Stimulated activated CD4-positive, alpha-beta T cell treated with anti-CD3 and anti-CD28 coated beads, Interleukin-15, amount 100 ng/mL, for 48 hours (primary cell): ENCODE measurements at places on chromosomes 2 and 18.

- DNase-seq = no peak
Observed at GRCh38 chr2:224987733-224988132, 54.5 kb downstream of the DOCK10 start.

DNA sequence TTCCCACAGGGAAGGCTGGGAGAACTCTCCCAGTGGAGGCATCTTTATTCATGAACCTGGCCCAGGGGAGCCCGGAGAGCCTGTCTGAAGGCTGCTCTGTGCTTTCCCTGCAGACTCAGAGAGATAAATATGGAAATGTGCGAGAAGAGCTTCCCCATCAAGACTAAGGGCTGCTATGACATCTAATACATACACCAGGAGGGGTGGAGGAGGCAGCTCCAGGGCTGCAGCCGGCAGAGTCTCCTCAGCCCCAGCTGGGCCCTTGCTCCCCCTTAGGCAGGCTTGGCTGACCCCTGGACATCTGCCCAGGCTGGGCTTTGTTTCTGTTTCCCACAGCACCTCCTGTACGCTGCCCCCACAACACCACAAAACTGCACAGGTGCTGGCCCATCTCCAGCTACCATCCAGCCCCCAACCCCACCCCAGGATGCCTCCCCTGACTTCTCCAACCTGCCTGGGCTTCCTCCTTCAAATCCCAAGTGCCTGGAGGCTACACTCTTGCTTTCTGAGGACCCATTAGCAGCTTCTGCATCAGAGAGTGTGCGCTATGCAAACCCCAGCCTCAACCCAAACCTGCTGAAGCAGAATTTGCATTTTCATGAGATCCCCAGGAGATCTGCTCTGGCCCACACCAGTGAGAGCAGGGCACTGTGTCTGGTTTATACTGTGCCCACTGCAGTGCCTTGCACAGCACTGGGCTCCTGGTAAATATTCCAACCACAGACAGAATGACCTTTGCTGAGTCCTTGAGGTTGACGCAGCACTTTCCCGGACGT is 96.8 kb downstream of the VSNL1 start:
- no peak for DNase-seq

GRCh38 chr2:227942021-227942420 is 70.6 kb downstream of the DAW1 start:
- DNase-seq = no peak

GRCh38 chr18:23888881-23889280 is 125.7 kb upstream of the TTC39C start:
- no peak for DNase-seq

GRCh38 chr2:189662669-189663226 is 1.5 kb downstream of the ASNSD1 start:
- DNase-seq = no peak

- no peak for DNase-seq
Observed at GRCh38 chr18:57390044-57390443, 37.7 kb downstream of the ST8SIA3 start.

GRCh38 chr2:242065426-242065825 is 195.9 kb downstream of the RTP5 start:
- DNase-seq = no peak

GRCh38 chr2:174024524-174025270 is 59.5 kb upstream of the SP3 start:
- no peak for DNase-seq

- no peak for DNase-seq
Observed at GRCh38 chr2:98123286-98123685, 36.3 kb downstream of the VWA3B start.

DNA sequence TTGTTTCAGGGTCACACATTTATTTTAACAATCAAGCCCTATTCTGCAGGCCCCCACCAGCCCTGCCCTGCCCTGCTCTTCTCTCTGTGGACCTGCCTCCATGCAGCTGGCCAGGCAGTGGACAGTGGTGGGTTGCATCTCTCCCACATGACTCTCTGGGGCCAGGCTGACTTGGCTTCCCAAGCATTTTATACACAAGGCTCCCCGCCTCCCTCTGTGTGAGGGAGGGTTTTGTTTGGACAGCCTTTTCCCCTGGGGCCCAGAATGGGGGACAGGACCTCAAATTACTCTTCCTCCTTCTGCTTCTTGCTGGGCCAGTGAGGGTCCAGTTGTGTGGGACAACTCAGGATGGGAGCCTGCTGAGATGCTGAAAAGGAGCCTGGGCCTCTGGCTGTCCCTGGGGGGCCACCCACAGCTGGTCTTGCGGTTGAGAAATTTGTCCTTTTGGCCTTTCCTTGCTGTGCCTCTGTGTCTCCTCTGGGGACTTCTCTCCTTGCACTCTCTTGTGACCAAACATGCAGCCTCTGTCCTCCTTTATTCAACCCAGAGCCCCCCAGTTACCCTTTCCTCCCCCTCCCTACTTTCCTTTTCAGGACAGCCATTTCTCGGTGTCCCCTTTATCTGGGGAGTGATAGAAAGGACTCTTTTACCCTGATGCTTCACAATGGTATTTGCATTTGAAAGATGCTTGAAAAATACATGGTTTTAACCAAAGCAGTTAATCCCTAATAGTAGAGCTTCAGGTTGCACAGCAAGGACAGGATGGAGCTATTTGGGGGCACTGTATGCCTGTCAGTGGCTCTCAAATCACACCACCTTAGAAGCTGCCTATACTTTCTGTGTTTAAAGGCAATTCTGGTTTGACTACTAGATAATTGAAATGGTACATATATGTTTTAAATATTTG is 151.1 kb downstream of the FHOD3 start:
- no peak for DNase-seq

- DNase-seq = no peak
Observed at GRCh38 chr2:233689501-233689900, 3.2 kb upstream of the UGT1A6 start.

GRCh38 chr2:239229545-239230279 is 171.1 kb downstream of the HDAC4 start:
- no peak for DNase-seq

GRCh38 chr2:8514796-8515758 is 166.8 kb upstream of the ID2 start:
- peak; percentile 65 for DNase-seq

DNA sequence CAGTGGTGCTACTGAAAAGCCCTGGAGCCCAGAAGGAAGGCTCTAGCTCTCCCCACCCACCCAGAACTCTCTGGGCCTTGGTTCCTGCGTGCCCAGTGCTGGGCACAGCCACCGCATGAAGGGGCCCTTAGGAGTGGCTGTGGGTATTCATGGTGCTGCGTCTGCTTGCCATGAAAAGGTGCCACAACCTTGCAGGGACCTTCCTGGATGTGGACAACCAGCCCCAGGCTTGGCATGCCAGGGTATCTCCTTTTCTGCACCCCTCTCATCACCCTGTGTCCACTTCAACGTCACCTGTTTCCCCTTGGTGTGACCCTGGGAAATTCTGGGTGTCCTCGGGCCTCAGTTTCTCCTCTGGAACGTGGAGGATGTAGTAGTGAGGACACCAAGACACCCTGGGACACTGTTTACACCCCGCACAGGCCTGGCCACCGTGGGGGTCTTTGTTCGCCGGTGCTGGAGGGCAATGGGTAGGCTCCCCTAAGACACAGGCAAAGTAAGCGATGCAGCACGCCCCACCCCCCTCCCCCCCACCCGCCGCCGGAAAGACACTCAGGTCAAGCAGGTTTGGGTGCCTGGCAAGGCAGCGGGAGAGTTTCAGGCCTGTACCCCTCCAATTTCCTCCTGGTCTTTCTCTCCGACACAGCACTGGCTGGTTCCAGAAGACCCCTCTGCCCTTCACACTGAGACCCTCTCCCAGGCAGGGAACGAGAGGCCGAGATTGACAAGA is 34.8 kb upstream of the TAF1B start:
- DNase-seq = no peak

GRCh38 chr2:149466635-149467034 is 120.9 kb downstream of the MMADHC start:
- no peak for DNase-seq

GRCh38 chr2:61845320-61845719 is 8.5 kb downstream of the FAM161A start:
- DNase-seq = no peak

DNA sequence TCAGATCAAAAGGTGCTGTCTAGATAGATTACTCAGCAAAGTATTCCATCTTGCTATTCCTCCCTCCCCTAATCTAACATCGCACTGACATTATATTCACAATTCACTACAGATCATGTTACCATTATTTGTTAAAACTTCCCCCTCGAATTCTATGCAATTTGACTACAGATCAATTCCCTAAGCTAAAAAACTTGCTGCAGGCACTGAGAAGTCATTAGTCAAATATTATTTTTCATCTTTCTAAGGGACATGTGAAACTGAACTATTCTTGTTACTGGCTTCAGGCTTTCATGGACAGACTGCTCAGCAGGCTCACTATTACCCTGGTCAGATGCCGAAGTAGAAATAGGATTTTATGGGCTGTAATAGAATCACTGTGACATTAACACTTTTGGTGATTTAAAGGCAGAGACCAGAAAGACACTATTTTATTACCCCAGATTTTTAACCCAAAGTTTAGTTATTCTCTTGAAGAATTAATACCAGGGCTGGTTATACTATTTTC is 15.1 kb downstream of the MYL1 start:
- DNase-seq = no peak

DNA sequence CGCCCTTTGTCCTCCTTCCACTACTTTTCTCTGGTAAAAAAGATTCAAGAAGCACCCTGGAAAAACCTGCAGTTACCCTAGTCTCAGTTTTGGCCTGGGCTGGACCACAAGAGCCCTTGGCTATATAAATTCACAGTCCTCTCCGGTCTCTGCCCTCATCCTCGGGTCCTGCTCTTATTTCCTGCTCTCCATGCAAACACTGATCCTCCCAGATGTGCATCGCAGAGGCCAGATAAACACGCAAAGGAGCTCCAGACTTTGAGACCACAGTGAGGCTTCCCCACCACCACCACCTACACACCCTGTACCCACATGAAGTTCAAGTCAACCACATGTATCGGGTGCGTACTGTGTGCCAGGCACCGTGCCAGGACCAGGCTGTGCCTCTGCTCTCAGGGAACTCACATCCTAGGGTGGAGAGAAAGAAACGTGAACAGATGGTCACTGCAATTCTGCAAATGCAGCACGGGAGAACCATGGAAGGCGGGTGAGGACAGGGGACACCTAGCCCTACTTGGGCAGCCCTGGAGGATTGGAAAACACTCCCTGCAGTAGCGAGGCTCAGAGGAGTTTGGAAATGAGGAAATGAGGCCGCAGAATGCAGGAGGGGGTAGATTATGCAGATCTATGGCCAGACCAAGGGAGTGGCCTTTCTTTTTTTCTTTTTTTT is 7.4 kb downstream of the CTDSP1 start:
- DNase-seq = peak; percentile 41

DNA sequence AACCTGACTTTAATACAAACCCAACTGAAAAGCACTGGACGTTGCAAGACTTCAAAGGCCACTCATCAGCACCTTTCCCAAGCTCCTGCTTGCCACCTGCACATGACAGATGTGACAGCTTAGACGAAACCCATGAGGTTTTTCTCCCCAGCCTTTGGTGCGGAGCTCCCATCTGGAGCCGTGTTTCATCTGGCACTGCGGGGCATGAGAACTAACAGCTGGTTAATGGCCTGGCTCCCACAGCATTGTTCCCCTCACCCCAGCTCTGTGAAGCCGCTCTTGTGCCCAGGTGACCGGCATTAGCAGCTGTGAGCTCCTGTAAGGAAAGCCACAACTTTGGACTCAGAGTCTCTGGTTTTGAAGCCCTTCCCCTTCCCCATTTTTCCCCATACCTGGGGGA is 50.9 kb downstream of the GALR1 start:
- DNase-seq = no peak

- no peak for DNase-seq
Observed at GRCh38 chr2:57726294-57726693, 320.3 kb upstream of the VRK2 start.

GRCh38 chr2:12442476-12442847 is 274.3 kb upstream of the TRIB2 start:
- no peak for DNase-seq

GRCh38 chr18:58288921-58289797 is 245.1 kb downstream of the NEDD4L start:
- DNase-seq = no peak

DNA sequence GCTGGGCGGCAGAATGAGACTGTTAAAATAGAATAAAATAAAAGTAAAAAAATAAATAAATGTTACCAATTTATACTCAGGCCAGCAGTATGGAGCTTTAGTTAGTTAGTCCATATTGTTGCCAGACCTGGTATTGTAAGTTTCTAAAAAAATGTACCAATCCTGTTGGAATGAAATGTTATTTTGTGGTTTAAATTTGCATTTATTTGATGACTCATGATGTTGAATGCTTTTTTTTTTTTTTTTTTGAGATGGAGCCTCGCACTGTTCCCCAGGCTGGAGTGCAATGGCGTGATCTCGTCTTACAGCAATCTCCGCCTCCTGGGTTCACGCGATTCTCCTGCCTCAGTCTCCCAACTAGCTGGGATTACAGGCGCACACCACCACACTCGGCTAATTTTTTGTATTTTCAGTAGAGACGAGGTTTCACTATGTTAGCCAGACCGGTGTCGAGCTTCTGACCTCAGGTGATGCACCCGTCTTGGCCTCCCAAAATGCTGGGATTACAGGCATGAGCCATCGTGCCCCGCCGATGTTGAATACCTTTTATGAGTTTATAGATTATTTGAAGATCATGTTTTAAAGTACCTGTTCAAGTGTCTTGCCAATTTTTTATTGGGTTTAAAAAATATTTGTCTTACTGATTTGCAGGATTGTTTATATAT is 5.7 kb upstream of the PTPRN start:
- no peak for DNase-seq
